ENCODE measurements at places on chromosomes 4 and X.

- DNase-seq: no peak
Measured at GRCh38 chr4:6271701-6272465, 2.2 kb downstream of the WFS1 start.

- DNase-seq: no peak
Measured at GRCh38 chr4:6095023-6095752, 77.0 kb upstream of the C4orf50 start.

GRCh38 chrX:28273736-28274135 is 292.5 kb upstream of the DCAF8L1 start:
- no peak for DNase-seq

GRCh38 chr4:148780426-148781005 is 338.3 kb upstream of the NR3C2 start:
- no peak for DNase-seq

DNA sequence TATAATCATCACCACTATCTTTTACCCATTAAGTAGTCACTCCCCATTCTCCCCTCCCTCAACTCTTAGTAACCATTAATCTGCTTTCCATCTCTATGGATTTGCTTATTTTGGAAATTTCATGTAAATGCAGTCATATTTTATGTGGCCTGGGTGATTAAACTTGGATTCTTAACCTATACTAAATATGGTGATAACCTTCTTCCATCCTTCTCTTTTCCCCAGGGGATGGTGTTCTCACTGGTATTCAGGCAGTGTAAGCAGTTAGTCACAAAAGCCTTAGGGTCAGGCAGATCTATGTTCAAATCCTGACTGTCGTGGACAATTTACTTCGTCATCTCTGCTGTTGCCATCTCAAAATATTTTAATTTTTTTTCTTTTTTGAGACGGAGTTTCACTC is 29.6 kb downstream of the RAB40AL start:
- no peak for DNase-seq

- no peak for DNase-seq
Measured at GRCh38 chrX:3176439-3176820, 135.2 kb downstream of the ARSF start.

- no peak for DNase-seq
Measured at GRCh38 chr4:139826426-139826825, 160.8 kb downstream of the MGST2 start.

DNA sequence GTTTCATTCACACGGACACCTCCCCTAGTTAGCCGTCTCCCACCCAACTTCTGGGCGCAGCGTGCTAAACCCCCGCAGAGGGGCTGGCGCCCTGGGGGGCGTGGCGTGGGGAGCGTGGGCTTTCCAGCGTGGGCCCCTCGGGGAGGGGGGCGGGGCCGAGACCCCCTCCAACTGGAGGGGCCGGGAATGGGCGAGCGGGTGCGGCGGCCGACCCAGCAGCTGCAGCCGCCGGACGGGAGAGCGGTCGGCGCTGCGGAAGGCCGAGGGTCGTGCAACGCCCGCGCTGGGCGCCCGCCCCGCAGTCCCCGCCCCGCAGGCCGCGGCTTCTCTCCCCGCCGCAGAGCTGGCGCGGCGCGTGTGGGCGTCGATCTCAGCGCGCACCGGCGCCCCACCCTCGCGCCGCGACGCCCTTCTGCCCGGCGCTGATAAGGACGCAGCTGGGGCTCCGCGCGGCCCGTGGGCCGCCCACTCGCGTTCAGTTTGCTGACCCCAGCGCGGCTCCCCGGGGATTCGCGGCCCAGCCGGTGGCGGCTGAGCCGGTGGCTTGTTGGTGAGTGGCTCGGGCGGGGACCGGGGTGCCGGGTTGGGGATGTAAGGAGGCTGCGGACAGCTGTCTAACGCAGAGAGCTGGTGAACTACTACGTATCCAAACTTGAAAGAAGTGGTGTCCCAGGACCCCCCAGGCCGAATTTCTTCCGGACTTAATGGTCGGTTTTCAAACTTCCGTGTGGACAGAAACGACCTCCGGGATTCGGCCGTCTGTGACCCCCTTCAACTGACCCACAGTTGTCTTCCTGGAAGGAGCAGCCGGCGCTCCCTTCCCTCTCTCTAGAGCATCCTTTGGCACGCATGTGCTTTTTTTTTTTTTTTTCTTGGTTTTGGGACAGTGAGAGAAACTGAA is 1.5 kb downstream of the FHDC1 start:
- DNase-seq: no peak

- no peak for DNase-seq
Measured at GRCh38 chr4:129747756-129748155, 651.8 kb downstream of the C4orf33 start.

- DNase-seq: no peak
Measured at GRCh38 chrX:34826964-34827363, 115.6 kb upstream of the FAM47B start.

DNA sequence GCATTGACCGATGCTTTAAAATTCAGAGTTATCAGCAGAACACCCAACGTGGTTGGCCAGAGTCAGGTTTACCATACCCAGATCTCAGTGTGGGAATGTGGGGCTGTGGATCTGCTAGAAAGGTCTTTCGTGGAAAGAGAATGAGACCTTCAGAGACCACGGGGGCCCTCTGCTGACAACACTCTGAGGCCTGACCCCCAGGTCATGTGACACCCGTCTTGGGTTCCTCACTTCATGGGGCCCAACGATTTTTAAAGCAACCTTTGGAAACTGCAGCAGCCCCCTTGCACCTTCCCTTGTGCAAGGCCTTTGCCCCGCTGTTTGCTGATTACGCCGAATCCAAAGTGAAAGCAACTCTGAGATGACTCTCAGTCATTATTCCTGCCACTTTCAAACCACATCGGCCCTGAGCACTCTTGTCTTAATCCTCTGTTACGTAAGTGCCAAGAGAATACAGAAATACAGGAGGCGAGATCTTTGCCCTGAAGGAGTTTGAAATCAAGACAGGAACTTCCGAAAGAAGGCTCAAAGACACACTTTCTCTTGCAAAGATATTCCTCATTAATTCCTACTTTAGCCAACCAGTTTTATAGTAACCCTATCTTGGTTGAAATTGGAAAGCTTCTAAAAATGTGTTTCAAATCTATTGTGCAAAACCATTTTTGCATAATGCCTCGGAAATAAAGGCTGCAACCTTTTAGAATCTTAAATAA is 88.3 kb downstream of the EVC2 start:
- DNase-seq: no peak

- DNase-seq: no peak
Measured at GRCh38 chrX:21738950-21739287, 19.0 kb downstream of the SMPX start.

- DNase-seq: no peak
Measured at GRCh38 chr4:90960433-90960832, 833.2 kb downstream of the CCSER1 start.

GRCh38 chr4:39205000-39205399 is 22.7 kb downstream of the WDR19 start:
- no peak for DNase-seq

- no peak for DNase-seq
Measured at GRCh38 chr4:182103614-182104319, 139.4 kb upstream of the TENM3 start.

DNA sequence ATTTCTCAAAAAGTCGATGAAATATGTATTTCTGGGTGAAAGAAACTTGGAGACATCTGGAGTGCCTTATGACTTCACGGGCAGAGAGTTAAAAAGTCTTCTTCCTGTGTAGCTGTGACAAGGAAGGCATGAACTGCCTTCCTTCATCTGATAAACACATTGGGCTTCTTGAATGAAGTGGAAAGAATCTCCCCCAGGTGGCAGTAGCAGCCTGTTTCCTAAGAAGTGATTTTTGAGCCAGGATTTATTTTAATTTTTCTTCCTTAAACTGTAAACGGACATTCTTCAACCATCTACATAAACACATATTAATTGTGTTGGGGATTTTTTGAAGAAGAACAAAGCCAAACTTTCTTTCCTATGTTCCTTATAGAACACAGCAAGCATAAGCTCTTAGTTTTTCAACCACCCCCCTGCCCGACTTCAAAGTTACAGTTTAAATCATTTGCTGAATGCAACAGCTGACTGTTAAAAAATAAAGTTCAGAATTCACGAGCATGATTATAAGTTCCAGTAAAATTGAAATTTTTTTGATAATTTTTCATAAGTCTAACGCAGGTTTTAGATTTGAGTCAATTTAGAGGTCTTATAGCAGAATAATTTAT is 980 bp upstream of the GIMD1 start:
- no peak for DNase-seq
